ENCODE measurements at places on chromosomes 1 and 21.

DNA sequence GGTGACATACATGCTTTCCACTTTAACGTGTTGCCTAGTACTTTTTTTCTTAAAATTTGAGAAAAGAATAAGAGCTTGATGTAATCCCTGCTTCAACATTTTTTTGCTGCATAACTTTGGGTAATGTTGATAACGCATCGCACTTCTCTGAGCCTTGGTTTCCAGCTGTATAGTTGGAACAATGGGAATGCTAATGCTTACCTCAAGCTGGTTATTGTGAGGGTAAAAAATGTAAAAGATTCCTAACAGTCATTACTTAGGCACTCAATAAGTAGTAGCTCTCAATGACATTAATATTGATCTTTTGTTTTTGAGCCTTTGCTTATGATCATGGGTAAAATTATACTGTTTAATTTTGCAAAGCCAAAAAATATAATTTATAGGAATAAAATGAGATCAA lies 683.3 kb upstream of the CXADR start:
- no peak for DNase-seq

DNA sequence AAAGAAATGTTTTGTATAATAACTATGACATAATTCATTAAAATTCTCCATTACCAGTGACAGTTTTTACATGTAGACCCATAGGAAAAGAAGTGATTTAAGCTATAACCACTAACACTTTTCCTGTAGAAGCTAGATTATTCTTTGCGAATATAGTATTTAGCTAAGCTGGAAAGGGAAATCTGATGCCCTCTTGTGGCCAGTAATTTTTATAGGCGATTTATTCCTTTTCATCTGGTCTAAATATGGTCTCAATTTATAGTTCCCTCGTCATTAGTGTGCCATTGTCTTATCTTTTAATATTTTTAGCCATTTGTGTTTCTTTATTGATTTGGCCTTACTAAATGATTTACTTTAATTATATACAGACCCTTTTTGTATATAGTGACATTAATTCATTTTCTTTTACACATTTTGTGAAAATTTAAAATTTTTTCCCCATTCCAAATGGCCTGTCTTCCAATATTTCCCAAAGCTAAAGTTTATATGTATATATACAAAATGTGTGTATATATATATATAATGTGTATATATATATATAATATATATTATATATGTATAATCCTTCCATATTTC lies 26.7 kb downstream of the BTG3 start:
- no peak for DNase-seq

GRCh38 chr1:186234976-186235686 lies 139.9 kb downstream of the TPR start:
- no peak for DNase-seq

DNA sequence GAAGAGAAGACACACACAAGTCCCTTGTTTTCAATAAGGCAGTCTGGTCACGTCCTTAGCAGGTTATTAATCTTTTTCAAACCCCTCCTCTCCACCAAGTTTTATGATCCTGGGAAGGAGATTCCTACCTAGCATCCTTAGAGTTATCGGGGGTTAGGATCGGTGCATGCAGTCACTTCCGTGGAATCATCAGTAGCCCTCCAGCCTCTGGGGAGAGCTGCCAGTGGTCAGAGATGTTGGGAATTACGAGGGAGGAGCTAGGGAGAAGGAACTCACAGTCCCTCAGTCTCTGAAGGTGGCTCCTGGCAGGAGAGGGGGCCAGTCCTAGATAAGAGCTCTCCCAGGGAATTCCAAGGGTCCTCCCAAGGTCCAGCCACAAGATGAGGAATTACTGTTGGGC lies 57.7 kb upstream of the ATP5PO start:
- no peak for DNase-seq

- DNase-seq = peak; percentile 83
These were observed 217.3 kb downstream of the PTPRU start for GRCh38 chr1:29453502-29454240.

GRCh38 chr1:112620377-112620695 lies 704 bp downstream of the CAPZA1 start:
- no peak for DNase-seq

- no peak for DNase-seq
These were observed 116.8 kb downstream of the NME7 start for GRCh38 chr1:169250795-169251194.

- DNase-seq = no peak
These were observed 8.7 kb downstream of the PDXK start for GRCh38 chr21:43727519-43728153.

GRCh38 chr21:45403133-45403824 lies 1.7 kb upstream of the COL18A1 start:
- no peak for DNase-seq

GRCh38 chr1:230335861-230336522 lies 90.1 kb downstream of the PGBD5 start:
- DNase-seq = no peak

DNA sequence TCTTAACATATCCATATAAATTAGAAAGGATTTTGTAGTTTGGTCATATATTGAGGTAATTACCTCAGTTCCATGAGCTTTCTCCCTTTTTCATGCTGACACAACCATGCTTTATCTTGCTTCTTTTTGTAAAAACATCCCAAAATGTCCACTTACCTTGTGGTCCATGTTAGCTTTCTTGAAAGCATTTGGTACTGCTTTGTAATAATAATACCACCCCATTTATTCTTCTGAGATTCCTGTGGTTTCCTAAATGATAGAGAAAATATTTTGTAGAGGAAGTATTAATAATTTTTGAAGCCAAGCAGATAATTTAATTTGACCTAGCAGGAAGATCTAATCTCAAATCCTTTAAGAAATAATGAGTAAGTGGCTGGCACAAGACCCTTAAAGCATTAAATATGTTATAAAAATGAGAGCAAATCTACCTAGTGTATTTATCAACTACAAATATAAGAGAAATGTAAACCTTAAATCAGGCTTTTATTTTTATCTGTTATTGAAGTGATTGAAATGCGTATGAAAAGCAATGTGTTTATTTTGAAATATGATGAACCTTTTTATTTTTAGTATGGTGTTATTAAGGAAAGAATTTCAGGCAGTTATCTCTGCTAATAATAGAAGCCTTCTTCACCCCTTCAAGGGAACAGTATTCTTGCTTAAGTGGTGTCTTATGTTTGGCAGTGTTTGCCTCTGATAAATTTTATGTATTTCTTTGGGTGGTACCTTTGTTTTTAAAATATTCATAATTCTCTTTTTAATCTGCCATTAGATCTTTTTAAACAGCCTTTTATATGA lies 9.2 kb downstream of the PRKAA2 start:
- no peak for DNase-seq

DNA sequence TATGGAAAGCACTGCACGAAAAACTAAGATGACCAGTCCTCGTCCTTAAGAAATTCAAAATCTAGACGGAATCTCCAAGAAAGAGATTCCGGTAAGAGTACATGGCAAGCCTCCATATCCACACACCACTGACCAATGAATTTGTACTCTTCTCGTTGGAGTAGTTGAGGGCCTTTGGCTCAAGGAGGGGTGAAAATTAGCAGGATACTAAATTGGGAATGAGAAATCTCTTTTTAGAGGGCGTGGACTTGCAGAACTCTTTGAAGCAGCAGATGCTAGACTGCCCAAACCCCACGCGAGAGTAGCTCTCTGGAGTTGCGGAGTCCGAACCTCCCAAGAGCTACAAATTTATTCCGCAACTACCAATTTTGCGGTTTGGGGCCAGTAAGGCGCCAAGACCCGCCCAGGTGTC lies 872 bp upstream of the PPP2R5A start:
- DNase-seq = no peak

GRCh38 chr1:41590331-41590730 lies 105.8 kb upstream of the EDN2 start:
- DNase-seq = no peak

DNA sequence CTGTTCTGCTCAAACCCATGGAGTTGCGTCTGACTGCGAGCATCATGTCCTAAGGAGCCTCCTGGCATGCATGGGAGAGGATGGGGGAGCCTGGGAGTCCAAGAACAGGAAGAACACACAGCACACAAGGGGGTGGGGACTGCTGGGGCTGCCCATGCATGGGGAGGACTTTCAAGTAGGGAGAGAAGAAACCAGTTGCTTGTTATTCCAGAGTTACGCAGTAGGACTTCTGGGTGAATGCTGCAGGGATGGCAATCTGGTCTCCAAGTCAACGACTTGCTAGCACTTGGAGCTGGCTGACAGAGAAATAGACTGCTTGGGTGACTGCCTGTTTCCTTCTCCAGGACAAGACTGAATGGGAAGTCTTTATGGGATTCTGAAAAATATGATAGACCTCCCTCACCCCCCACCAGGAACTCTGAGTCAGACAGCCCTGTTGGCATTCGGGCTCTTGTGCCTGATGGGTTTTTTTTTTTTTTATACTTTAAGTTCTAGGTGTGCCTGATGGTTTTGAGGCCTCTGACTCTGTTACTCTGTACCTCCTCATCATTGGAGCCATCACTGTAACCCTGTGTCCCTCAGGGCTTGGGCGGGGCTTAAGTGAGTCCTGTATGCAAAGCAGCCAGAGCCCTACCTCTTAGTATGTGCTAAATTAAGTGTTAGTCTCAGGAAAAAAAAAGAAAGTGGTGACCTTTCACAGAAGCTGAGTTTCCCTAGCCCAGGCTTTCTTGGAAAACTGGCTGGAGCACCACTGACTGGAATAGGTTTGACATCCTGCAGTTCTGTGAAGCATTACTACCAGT lies 30.3 kb downstream of the MAP3K21 start:
- no peak for DNase-seq

- no peak for DNase-seq
These were observed 79.2 kb downstream of the RNF220 start for GRCh38 chr1:44484155-44484688.

DNA sequence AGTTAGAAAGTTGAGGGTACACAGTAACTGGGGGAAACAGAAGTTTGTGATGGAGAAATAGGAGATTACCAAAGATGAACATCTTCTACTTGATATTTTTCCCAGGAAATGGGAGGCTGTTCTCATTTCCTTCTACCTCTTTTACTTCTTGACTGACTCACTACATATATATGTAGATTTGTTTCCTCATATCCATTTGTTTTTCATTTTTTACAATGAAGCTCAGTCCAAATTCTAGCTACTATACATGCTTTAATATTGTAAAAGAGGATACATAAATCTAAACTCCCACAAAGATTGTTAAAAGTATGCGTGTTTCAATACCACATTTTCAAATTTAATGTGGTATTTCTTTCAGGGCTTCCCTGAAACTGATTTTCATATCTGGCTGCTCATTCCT lies 366.6 kb upstream of the NCAM2 start:
- no peak for DNase-seq

GRCh38 chr1:154115180-154115579 lies 39.7 kb downstream of the NUP210L start:
- DNase-seq = no peak

- DNase-seq = no peak
These were observed 13.2 kb downstream of the RHOU start for GRCh38 chr1:228748431-228748830.

GRCh38 chr1:50148142-50148923 lies 39.6 kb downstream of the ELAVL4 start:
- DNase-seq = no peak

- DNase-seq = no peak
These were observed 164.4 kb downstream of the ZNF281 start for GRCh38 chr1:200245473-200245872.

DNA sequence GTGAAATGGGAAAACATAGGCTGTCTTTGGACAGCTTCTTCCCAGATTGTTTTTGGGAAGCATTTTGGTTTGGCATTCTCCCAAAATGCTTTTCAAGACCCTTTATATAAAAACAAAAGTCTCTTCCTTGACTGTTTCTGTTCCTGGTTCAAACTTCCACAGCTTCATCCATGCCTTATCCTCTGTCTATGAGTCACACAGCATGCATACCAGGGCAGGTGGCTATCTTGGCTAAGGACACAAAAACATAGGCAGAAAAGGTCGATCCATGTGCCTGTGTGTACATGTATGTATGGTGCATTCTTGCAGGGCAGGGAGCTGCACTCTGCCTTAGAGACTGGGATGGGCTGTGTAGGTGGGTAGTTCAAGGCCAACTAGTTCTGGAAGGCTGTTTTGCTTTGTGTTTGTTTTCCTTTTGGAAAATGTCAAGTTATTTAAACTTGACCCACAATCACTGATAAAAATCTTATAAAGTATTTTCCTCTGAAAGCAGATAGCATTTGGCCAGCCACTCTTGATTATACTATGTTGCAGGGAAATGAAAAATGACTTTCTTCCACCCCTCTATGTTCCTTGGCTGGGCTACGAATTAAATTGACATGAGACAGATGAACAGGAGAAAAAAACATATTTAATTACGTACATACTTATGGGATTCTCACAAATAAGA lies 437.0 kb downstream of the SIPA1L2 start:
- DNase-seq = no peak

- DNase-seq = no peak
These were observed 5.2 kb downstream of the FOXD3 start for GRCh38 chr1:63327417-63328054.

DNA sequence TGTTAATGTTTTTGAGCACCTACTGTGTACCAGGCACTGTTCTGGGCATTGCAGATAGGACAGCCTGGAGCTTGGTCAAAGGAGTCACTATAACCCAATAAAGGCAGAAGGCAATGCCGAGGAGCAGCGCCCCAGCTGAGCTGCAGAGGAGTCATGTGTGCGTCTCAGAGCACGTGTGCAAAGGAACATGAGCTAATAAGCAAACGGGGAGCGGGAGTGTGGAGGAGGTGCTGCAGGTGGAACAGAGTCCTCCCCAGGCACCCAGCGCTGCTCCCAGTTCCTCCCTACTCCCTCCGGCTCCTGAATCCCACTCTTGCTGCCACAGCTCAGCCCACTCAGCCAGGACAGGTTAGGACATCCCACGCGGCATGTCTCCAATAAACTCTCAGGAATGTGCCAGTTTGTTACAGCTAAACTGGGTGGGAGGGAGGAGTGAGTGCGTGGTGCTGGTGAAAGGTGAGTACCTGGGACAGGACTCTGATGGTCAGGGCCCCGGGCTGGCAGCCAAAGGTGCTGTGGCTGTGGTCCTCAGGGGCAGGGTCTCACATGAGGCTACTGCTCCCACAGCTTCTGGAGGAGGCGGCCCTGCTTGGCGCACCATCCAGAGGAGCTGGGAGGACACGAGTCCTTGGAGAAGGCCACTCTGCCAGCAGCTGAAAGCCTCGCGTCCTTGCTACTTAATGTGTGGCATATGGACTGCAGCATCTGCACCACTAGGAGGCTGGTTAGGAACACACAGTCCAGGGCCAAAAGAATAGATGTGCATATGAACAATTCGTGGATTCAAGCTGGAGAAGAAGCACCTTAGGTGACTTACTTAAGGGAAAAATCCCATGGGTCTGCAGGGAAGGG lies 52.3 kb downstream of the GRIK3 start:
- DNase-seq = no peak

GRCh38 chr1:151474745-151475144 lies 15.5 kb upstream of the POGZ start:
- no peak for DNase-seq

GRCh38 chr1:110498270-110498669 lies 20.7 kb downstream of the KCNA10 start:
- DNase-seq = no peak

DNA sequence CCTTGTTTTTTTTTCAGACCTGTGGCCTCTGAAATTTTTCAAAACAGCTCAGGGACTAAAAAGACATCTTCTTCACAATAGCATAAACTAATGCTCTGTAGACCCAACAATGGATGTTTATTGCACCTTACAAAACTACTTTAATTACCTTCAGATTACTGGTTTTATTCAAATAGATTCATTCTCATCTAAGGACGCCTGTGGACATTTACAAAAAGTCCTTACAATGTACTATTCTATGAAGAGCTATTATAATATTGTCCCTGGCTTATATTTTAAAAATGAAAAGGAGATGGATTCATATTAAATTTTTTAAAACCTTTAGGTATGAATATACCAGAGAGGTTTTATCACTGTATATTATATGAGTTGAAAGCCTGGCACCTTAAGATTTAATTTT lies 238.4 kb upstream of the NR5A2 start:
- DNase-seq = no peak

- no peak for DNase-seq
These were observed 56.7 kb downstream of the KCNC4 start for GRCh38 chr1:110266834-110267233.

Data from NCI-H1436 treated with DMSO at 0.1 percent for 48 hours (cell line).